ENCODE measurements at places on chromosomes 7 and 10. TPM values are rescaled to one million over a fixed set of nuclear protein-coding genes. Genes with fewer than 3 reads are reported as not detected.

- no peaks in the 10 kb centered on the region for H3K4me1 ChIP-seq
- H3K4me3 ChIP-seq: no peak overlapping the region
- no peaks in the 10 kb centered on the region for H3K36me3 ChIP-seq
- H3K27ac ChIP-seq: no peak overlapping the region
Observed at GRCh38 chr10:91788527-91788926, 9.7 kb upstream of the TNKS2 start.

DNA sequence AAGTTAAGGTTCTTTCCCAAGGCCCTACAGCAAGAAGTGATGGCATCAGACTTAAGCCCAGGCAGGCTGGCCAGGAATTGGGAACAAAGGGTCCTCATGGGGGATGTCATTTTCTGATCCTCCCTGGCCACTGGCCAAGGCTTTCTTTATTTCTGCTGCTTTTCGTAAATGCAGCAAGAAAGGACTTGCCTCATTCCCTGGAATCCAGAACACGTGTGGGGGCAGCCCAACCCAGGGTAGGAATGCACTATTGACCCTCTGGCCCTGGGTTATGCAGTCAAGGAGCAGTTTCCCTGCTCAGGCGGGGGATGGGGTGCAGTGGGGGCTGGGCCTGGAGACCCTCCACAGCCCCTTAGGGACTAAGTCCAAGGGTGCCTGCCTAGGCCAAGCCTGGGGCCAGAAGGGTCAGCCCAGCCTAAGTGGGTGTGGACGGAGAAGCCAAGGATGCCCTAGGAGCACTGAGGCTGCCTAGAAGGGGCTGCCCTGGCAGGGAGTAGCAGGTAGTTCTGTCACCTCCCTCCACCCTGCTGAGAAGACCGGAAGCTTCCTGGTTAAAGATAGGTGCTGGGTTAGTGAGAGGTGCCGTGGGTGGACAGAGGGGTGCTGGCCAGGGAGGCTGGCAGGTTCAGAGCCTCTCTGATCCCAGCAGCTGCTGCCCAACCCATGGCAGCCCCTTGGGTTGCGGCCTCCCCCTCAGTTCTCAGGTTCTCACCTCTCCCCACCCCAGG, 179.2 kb downstream of the SH3PXD2A start:
- peak overlapping the region; percentile 73 for H3K27ac ChIP-seq
- H3K4me1 ChIP-seq: peaks cover 18% of the 10 kb centered on the region
- peak overlapping the region; percentile 10 for H3K4me3 ChIP-seq
- peak; percentile 53 for DNase-seq
- no peaks in the 10 kb centered on the region for H3K36me3 ChIP-seq

- no peak overlapping the region for H3K27ac ChIP-seq
- DNase-seq: no peak
- no peaks in the 10 kb centered on the region for H3K27me3 ChIP-seq
- no peak overlapping the region for H3K4me3 ChIP-seq
- H3K36me3 ChIP-seq: no peaks in the 10 kb centered on the region
Observed at GRCh38 chr10:73756183-73756582, 12.0 kb downstream of the SEC24C start.

TET1 gene
- total RNA-seq: 2.9 TPM

- H3K4me1 ChIP-seq: no peaks in the 10 kb centered on the region
- H3K36me3 ChIP-seq: no peaks in the 10 kb centered on the region
- no peak overlapping the region for H3K27ac ChIP-seq
- DNase-seq: no peak
Observed at GRCh38 chr10:21934307-21934706, 69.2 kb downstream of the DNAJC1 start.

PDZD7 gene
- 1.1 TPM for total RNA-seq

GRCh38 chr7:71303566-71303965, 171.6 kb downstream of the GALNT17 start:
- DNase-seq: peak; percentile 21
- H3K4me1 ChIP-seq: peaks cover 19% of the 10 kb centered on the region
- H3K27me3 ChIP-seq: no peaks in the 10 kb centered on the region
- peak overlapping the region; percentile 36 for H3K27ac ChIP-seq
- no peaks in the 10 kb centered on the region for H3K36me3 ChIP-seq

DNA sequence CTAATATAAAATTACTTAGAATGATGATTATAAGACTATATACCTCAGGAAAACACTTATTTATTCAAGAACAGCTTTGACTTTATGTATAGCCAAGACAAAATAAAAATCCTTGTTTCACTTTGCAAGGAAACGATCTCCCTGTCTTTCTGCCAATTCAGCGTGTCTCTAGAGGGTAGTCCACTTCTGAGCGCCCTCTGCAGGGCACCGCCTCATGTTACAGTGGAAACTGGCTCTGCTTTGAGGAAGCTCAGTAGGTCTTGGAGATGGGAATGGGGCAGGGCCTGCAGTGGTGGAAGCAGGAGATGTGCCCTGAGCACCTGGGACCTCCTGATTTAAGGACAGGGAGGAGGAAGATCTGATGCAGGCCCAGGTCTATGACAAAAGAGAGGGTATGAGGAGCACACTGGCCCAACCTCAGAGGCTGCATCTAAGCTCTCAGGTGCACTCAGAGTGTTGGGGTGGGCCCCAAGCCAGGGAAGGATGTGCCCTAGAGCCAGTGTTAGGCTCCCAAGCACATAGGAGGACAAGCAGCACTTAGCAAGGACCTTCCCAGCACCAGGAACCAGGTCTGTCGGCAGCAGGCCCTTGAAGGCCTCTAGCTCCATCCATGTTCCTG, 481.0 kb downstream of the TNS3 start:
- no peaks in the 10 kb centered on the region for H3K36me3 ChIP-seq
- no peaks in the 10 kb centered on the region for H3K27me3 ChIP-seq
- no peaks in the 10 kb centered on the region for H3K4me1 ChIP-seq
- no peak overlapping the region for H3K4me3 ChIP-seq
- no peak overlapping the region for H3K27ac ChIP-seq

- H3K4me1 ChIP-seq: peaks cover 17% of the 10 kb centered on the region
- no peaks in the 10 kb centered on the region for H3K27me3 ChIP-seq
- H3K27ac ChIP-seq: no peak overlapping the region
- H3K4me3 ChIP-seq: no peak overlapping the region
Observed at GRCh38 chr7:135743907-135744731, 4.5 kb downstream of the FAM180A start.

- no peak overlapping the region for H3K4me3 ChIP-seq
- H3K27me3 ChIP-seq: no peaks in the 10 kb centered on the region
- no peak for DNase-seq
- H3K4me1 ChIP-seq: no peaks in the 10 kb centered on the region
- no peaks in the 10 kb centered on the region for H3K36me3 ChIP-seq
Observed at GRCh38 chr10:122525788-122526187, 34.8 kb upstream of the DMBT1 start.

- no peaks in the 10 kb centered on the region for H3K36me3 ChIP-seq
- no peaks in the 10 kb centered on the region for H3K27me3 ChIP-seq
- peak overlapping the region; percentile 22 for H3K4me3 ChIP-seq
- peak overlapping the region; percentile 43 for H3K27ac ChIP-seq
- H3K4me1 ChIP-seq: peaks cover 26% of the 10 kb centered on the region
- peak; percentile 37 for DNase-seq
Observed at GRCh38 chr7:134690016-134690415, 43.4 kb downstream of the BPGM start.

GRCh38 chr10:62250594-62251198, 17.9 kb downstream of the RTKN2 start:
- no peaks in the 10 kb centered on the region for H3K4me1 ChIP-seq
- no peaks in the 10 kb centered on the region for H3K27me3 ChIP-seq
- no peak overlapping the region for H3K27ac ChIP-seq
- H3K36me3 ChIP-seq: no peaks in the 10 kb centered on the region

- no peaks in the 10 kb centered on the region for H3K4me1 ChIP-seq
- no peaks in the 10 kb centered on the region for H3K36me3 ChIP-seq
- no peak overlapping the region for H3K27ac ChIP-seq
- no peaks in the 10 kb centered on the region for H3K27me3 ChIP-seq
- DNase-seq: no peak
Observed at GRCh38 chr7:30076411-30076810, 48.2 kb downstream of the PLEKHA8 start.

IDI2 gene
- total RNA-seq: not detected

DNA sequence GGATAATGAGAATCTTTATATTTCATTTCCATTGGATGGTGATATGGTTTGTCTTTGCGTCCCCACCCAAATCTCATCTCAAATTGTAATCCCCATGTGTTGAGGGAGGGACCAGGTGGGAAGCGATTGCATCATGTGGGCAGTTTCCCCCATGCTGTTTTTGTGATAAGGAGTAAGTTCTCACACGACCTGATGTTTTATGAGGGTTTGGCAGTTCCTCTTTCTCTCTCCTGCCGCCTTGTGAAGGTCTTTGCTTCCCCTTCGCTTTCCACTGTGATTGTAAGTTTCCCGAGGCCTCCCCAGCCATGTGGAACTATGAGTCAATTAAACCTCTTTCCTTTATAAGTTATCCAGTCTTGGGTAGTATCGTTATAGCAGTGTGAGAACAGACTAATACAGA, 59.4 kb downstream of the MTPN start:
- no peaks in the 10 kb centered on the region for H3K36me3 ChIP-seq
- peaks cover 2% of the 10 kb centered on the region for H3K4me1 ChIP-seq
- H3K4me3 ChIP-seq: no peak overlapping the region
- no peak overlapping the region for H3K27ac ChIP-seq

LBX1 gene
- total RNA-seq: not detected

DNA sequence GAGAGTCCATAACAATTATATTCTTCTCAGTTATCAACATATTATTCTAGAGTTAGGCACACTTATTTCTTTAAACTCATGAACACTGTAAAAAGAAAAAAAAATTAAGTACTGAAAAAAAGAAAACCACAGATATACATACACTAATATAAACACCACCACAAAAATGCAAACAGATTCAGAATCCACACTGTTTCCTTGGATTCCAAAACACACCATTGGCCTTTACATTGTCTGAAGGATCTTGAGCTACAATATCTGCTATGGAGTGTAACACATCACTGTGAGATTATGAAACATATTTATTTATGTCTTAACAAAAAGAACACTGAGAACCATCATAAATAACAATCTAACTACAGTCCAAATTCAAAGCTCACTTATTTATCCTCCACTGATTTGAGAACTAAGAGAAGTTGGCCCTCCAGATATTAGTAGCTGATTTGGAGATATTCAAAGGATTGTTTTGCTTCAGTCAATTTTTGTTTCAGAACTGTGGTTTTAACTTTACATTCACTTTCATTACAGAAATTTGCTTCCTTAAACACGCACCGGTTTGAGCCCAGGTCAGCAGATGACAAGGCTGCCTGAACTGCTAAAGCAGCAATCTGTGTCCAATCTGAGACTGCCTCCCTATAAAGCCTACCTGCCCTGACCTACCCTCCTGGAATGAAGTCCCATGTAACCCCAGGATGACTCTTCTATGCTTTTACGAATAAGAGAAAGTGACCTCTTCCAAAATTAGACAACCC, 47.0 kb upstream of the CDK1 start:
- H3K4me1 ChIP-seq: no peaks in the 10 kb centered on the region
- no peak for DNase-seq
- no peak overlapping the region for H3K4me3 ChIP-seq
- H3K27ac ChIP-seq: no peak overlapping the region
- H3K27me3 ChIP-seq: no peaks in the 10 kb centered on the region

- DNase-seq: no peak
- H3K4me1 ChIP-seq: no peaks in the 10 kb centered on the region
- no peak overlapping the region for H3K4me3 ChIP-seq
- H3K36me3 ChIP-seq: no peaks in the 10 kb centered on the region
Observed at GRCh38 chr10:22831586-22831985, 96.3 kb upstream of the ARMC3 start.

GRCh38 chr7:97018791-97019531, 5.7 kb downstream of the DLX5 start:
- no peak overlapping the region for H3K4me3 ChIP-seq
- H3K27ac ChIP-seq: no peak overlapping the region
- no peaks in the 10 kb centered on the region for H3K27me3 ChIP-seq
- DNase-seq: no peak
- no peaks in the 10 kb centered on the region for H3K36me3 ChIP-seq
- peaks cover 8% of the 10 kb centered on the region for H3K4me1 ChIP-seq

- no peaks in the 10 kb centered on the region for H3K36me3 ChIP-seq
- no peak overlapping the region for H3K27ac ChIP-seq
- no peak overlapping the region for H3K4me3 ChIP-seq
- DNase-seq: no peak
Observed at GRCh38 chr10:100509241-100509840, 10.3 kb downstream of the SEC31B start.

GRCh38 chr7:131471250-131472004, 85.0 kb downstream of the PODXL start:
- H3K36me3 ChIP-seq: no peaks in the 10 kb centered on the region
- H3K27ac ChIP-seq: peak overlapping the region; percentile 21
- H3K4me3 ChIP-seq: no peak overlapping the region
- H3K27me3 ChIP-seq: no peaks in the 10 kb centered on the region
- no peak for DNase-seq

GRCh38 chr7:20892776-20893175, 106.1 kb upstream of the SP8 start:
- H3K4me1 ChIP-seq: no peaks in the 10 kb centered on the region
- H3K36me3 ChIP-seq: no peaks in the 10 kb centered on the region
- DNase-seq: no peak
- H3K4me3 ChIP-seq: no peak overlapping the region
- no peak overlapping the region for H3K27ac ChIP-seq

DNA sequence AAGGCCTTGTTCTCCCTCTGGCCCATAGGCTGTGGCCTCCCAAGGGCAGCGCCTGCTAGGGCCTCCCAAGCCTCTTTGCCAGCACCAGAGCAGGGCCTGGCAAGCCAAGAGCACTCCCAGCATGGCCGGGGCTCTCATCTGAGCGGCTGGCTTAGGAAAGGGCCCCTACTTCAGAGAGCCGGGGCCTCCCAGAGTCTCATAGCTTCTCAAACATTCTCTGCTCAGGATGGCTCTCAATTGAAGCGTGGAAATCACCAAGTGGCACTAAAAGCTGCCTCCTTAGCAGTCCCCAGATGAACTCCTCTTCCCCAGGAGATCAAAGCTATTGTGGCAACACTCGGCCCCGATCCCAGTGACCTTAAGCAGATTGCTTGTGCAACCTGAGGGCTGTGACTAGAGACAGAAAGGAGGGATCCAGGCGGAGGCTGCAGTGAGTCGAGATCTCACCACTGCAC, 69.4 kb downstream of the FAM53B start:
- H3K27me3 ChIP-seq: no peaks in the 10 kb centered on the region
- no peaks in the 10 kb centered on the region for H3K36me3 ChIP-seq
- no peak overlapping the region for H3K27ac ChIP-seq
- no peak for DNase-seq
- H3K4me1 ChIP-seq: peaks cover 43% of the 10 kb centered on the region

TIMM23B gene
- total RNA-seq: 26.8 TPM

GRCh38 chr7:153370092-153370491, 610.5 kb downstream of the ACTR3B start:
- no peaks in the 10 kb centered on the region for H3K4me1 ChIP-seq
- H3K27me3 ChIP-seq: no peaks in the 10 kb centered on the region
- H3K4me3 ChIP-seq: no peak overlapping the region
- no peak overlapping the region for H3K27ac ChIP-seq

HOXA10 gene
- 0.46 TPM for total RNA-seq

- H3K27ac ChIP-seq: no peak overlapping the region
- H3K36me3 ChIP-seq: no peaks in the 10 kb centered on the region
- no peaks in the 10 kb centered on the region for H3K4me1 ChIP-seq
- no peaks in the 10 kb centered on the region for H3K27me3 ChIP-seq
- no peak overlapping the region for H3K4me3 ChIP-seq
- no peak for DNase-seq
Observed at GRCh38 chr7:129768614-129769399, 157.3 kb downstream of the NRF1 start.
